ENCODE measurements at places on chromosomes 5 and 9. TPM values are rescaled to one million over a fixed set of nuclear protein-coding genes. Genes with fewer than 3 reads are reported as not detected.

DNA sequence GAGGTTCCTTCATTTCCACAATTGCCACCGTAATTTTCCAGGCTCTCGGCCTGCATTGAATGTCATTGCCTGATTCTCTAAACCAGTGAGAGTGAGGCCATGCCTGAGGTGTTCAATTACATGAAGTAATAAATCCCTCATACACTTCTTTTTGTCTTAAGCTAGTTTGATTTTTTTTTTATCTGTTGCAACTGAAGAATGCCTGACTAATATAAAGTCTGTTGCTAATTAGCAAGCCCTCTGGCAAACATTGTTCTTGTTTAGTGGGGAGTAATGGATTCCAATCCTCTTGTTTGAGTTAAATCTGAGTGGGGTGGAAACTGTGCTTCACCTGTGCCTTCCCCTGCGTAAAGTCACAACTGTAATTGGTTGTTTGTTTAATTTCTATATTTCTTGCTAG lies 338.1 kb upstream of the ATP10B start:
- DNase-seq = no peak

DNA sequence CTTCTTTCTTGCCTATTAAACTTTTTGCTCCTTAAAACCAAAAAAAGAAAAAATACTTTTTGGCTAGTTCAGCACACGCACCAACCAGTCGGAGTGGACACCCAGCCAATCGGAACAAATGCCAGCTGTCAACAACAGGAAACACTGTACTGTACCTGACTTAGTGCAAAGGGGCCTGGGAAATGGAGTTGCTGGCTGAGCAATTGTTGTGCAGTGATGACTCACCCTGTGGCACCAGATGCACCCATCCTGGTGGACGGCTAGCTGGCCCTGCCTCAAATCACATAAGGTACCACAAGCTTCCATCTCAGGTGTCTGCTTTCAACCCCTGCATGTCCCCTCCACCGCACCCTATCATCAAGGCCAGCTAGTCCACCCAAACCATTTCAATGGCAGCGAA lies 20.9 kb downstream of the FOXE1 start:
- no peak for DNase-seq

DNA sequence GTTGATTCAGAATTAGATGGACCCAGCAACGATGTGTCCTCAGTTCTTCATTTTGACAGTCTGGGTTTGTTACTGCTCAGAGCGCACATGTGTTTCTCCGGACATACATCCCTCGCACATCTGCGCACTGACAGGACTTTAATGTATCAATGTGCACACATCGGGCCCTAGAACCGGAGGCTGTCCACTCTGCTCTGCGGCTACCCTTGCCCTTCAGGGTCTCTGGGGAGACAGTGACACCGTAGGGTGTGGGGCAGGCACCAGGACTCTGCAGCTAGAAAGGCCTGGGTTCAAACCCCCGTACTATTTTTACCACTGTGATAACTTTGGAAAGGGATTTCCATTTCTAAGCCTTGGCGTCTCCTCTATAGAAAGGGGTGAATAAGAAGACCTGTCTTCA lies 23.5 kb upstream of the LPCAT1 start:
- DNase-seq = no peak

DNA sequence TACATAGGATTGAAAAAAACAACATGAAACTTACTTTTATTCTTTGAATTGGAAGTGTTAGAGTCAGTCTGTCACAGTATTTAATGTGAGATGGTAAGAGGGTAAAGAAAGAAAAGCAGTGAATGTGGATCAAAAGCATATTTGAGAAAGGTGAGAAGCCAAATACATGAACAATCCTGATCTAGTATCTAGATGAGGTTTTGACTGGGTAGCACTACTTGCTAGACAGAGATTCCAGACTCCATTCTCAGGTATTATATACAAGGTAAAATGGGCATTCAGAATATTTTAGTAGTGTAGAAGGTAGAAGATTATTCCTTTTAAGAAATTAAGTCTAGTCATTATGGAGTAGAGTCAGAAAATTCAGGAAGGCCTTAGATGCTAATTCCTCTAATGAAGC lies 62.2 kb downstream of the SLC38A9 start:
- no peak for DNase-seq

GRCh38 chr9:4035777-4036176 lies 264.1 kb downstream of the GLIS3 start:
- DNase-seq = no peak

- DNase-seq = no peak
Observed at GRCh38 chr9:112176524-112176923, 1.4 kb upstream of the SUSD1 start.

- DNase-seq = no peak
Observed at GRCh38 chr5:107294669-107295068, 376.1 kb downstream of the EFNA5 start.

GRCh38 chr5:97183930-97184213 lies 825 bp upstream of the RIOK2 start:
- DNase-seq = no peak

DNA sequence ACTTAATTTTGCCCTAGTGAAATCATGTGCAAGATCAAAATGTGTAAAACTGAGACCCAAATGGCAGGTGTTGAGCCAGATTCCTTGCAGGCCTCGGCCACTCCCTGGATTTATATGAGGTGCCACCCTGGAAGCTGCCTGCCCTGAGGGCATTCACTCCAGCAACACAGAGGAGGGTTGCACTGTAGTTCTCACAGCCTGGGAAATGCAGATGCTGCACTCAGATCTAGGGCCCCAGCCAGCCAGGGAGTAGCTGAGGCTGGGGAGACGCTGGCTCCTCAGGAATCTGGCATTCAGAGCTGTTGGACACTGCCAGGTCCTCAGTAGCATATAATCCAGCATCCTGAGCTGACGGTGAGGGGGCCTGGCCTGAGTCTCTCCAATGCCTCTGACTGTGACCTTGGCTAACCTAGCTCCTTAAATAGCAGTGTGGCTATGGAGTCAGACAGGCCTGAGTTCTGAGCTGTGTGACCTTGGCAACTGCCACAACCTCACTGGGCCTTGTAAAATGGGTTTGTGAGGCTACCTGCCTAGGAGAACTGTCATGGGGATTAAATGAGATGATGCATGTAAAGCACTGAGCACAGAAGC lies 8.7 kb downstream of the KCNMB1 start:
- no peak for DNase-seq

DNA sequence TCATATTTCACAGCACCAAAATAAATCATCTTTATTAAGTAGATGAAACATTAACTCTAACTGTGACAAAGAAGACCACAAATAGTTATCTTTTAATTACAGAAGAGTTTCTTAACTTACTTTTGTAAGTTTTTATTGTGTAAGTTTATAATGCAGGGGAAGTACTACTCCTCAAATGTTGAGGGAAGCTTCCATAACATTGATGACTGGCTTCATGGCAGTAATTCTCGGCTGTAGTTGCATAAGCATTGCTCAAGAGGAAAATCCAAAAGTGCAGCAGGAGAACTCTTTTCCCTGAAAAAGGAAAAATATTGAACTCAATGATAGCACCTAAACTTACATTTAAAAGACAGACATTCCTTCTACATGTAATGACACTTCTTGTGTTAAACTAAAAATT lies 4.6 kb downstream of the TSLP start:
- no peak for DNase-seq

DNA sequence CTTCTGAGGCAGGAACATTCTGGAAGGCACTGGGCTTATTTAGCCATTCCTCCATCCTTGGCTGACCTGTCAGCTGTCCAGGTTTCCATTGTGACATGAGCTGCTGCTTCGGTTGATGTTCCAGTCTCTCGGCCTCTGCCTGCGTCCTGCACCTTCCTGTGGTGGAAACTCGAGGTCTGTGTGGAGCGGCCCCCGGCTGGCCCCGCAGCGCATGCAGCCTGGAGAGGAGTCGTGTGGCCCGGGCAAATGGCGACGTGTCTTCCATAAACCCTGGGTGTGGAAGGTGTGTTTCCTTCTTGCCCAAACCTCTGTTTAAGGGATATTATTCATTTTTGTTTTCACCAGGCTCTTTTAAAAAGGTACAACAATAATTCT lies 36.5 kb upstream of the SLC9A3 start:
- DNase-seq = no peak

GRCh38 chr9:117354244-117354847 lies 60.5 kb downstream of the ASTN2 start:
- no peak for DNase-seq

GRCh38 chr5:147538236-147538635 lies 28.4 kb upstream of the DPYSL3 start:
- DNase-seq = no peak

- no peak for DNase-seq
Observed at GRCh38 chr5:73746608-73747007, 120.6 kb downstream of the ARHGEF28 start.

GRCh38 chr5:79924936-79925893 lies 65.8 kb downstream of the MTX3 start:
- DNase-seq = no peak

GRCh38 chr5:3606121-3606831 lies 10.6 kb downstream of the IRX1 start:
- no peak for DNase-seq

DNA sequence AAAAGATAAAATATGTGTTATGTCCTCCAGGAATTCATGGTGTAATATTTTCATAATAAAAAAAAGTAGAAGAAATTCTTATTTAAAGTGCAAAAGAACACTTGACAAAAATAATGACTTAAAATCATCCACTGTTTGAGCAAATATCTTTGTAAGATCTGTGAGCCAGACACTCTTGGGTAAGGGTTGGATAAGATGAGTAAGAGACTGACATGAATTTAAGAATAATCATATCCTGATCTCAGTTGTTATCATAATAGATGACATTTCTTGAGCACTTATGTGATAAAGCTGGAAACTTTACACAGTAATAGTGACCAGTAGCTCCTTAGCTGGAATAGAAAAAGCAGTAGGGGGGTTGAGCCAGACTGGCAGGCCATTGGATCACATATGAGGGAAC lies 40.0 kb upstream of the ADRB2 start:
- no peak for DNase-seq

GRCh38 chr9:104772714-104773510 lies 9.0 kb downstream of the NIPSNAP3B start:
- no peak for DNase-seq

DNA sequence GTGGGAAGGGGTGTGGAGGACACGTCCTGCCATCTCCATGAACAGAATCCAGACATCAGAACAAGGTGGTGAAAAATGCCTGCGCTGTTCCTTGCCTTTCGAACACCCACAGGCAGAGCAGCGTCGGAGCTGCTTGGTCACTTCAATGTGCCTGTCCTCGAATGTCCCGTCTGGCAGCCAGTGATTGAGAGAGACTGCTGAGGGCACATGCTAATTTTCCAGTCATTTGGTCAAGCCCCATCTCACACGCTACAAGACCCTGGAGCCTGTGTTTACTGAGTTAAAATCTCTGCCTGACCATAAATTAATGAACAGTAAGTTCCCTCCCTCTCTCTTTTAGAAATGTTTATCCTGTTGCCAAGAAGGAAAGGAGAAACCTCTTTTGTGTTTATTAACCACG lies 149.3 kb downstream of the NTRK2 start:
- no peak for DNase-seq

The REEP2 gene
- 1.0 TPM for total RNA-seq

The CDC20B gene
- not detected for total RNA-seq

The ZDHHC11B gene
- 4.6 TPM for total RNA-seq

The LMX1B gene
- 0.14 TPM for total RNA-seq

The PCA3 gene
- not detected for total RNA-seq

The ANKRD33B gene
- total RNA-seq = 1.7 TPM

The FABP6 gene
- total RNA-seq = not detected

All from mucosa of descending colon (tissue), 3 donors.